ENCODE measurements at places on chromosomes 5 and 9.

DNA sequence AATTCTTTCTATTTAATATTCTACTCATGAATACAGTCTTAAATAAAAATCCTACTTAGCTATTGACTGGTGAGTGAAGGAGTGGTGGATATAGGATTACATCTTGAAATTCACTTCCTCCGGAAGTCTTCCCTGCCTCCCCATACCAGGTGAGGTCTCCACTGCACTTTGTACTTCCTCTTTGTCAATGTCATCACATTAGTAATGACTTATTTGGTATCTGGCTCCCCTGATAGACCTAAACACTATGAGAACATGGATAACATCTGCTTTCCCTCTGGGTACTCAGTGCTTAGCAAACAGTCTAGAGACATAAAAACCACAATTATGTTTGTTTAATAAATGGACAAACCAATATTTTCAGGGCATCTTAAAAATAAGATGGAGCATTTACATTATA, 532.1 kb downstream of the PDE4D start:
- no peak for DNase-seq

- DNase-seq: no peak
Measured at GRCh38 chr9:14219850-14220249, 94.1 kb downstream of the NFIB start.

DNA sequence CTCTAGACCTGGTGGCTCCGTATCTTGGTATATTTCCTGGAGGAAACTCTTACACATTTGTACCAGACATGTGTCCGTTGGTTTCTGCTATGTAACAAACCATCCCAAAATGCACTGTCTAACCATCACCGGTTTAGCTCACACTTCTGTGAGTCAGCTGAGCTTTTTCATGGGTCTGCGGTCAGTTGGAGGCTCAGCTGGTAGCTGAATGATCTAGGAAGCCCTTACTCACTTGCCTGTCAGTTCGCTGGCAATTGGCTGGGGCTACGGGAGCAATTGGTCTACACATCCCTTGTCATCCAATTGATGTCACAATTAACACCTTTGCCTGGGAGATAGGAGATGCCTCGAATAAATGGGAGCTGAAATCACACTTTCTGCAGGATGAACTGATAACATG, 11.6 kb upstream of the WHRN start:
- no peak for DNase-seq

DNA sequence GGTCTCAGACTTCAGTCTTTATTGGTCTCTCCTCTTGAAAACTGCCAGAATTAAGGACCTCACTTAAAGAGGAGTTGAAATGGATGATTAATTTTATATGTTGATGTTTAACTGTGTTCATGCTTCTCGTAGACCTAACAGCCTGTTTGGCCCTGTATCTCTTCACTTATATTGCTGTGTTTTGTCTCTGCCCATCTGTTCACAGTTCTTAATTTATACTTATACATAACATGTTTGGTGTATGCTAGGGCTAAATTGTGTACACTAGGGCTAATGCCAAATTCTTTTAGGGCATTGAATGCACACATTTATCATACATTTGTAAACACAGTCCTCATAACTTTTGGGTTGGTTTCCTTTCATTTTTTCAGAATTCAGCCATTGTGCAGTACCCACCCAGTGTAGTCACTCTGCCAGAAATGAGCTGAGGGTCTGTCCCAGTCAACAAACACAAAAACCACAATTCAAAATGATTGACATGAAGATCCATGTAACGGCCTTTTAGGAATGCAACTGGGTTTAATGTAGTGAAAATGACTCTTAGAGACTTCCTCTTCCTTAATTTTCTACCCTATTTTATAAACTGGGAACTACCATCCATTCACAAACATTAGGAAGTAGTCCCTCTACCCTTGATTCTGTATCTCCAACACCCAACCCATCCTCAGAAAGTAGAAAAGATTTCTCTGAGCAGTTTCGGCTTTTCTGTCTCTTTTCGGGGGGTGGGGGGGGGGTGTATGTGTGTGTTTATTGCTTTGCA, 668.8 kb upstream of the KLF4 start:
- no peak for DNase-seq

GRCh38 chr5:117872798-117873368, 1115.5 kb downstream of the DTWD2 start:
- DNase-seq: no peak
